ENCODE measurements at places on chromosomes 6 and 20. TPM values are rescaled to one million over a fixed set of nuclear protein-coding genes. Genes with fewer than 3 reads are reported as not detected.

DNA sequence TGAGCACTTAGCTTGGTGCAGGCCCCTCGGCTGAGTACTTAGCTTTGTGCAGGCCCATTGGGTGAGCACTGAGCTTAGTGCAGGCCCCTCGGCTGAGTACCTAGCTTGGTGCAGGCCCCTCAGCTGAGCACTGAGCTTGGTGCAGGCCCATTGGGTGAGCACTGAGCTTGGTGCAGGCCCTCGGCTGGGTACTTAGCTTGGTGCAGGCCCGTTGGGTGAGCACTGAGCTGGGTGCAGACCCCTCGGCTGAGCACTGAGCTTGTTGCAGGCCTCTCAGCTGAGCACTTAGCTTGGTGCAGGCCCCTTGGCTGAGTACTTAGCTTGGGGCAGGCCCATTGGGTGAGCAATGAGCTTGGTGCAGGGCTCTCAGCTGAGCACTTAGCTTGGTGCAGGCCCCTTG, 387.1 kb downstream of the THBS2 start:
- no peak overlapping the region for H3K27ac ChIP-seq
- peaks cover 3% of the 10 kb centered on the region for H3K4me1 ChIP-seq

Gene RNF8
- 21.0 TPM for total RNA-seq

DNA sequence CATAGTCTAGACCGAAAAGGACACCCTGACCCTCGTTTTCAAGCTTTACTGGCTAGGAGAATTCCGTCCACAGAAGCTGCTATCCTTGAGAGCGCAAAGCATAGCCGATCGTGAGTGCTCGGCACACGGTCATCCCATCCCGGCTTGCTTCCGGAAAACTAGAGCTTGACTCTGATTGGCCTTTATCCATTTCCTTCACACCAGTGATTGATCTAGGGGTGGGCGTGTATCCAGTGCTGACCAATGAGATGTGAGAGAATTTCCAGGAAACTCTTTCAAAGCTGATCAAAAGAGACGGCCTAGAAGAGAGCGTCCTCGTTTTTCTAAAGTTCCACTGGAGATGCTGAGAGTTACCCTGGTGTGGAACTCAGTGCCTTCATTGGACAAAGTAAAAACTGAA, 41.0 kb upstream of the NFATC2 start:
- no peak overlapping the region for H3K27ac ChIP-seq
- H3K4me1 ChIP-seq = no peaks in the 10 kb centered on the region
- H3K36me3 ChIP-seq = peaks cover 4% of the 10 kb centered on the region
- DNase-seq = no peak

GRCh38 chr6:43932259-43933147, 162.5 kb downstream of the VEGFA start:
- H3K4me1 ChIP-seq = peaks cover 9% of the 10 kb centered on the region
- no peak for DNase-seq
- H3K27ac ChIP-seq = no peak overlapping the region
- no peak overlapping the region for H3K4me3 ChIP-seq
- peaks cover 6% of the 10 kb centered on the region for H3K27me3 ChIP-seq

Gene CTCFL
- total RNA-seq = not detected

Gene SLC17A2
- total RNA-seq = not detected

DNA sequence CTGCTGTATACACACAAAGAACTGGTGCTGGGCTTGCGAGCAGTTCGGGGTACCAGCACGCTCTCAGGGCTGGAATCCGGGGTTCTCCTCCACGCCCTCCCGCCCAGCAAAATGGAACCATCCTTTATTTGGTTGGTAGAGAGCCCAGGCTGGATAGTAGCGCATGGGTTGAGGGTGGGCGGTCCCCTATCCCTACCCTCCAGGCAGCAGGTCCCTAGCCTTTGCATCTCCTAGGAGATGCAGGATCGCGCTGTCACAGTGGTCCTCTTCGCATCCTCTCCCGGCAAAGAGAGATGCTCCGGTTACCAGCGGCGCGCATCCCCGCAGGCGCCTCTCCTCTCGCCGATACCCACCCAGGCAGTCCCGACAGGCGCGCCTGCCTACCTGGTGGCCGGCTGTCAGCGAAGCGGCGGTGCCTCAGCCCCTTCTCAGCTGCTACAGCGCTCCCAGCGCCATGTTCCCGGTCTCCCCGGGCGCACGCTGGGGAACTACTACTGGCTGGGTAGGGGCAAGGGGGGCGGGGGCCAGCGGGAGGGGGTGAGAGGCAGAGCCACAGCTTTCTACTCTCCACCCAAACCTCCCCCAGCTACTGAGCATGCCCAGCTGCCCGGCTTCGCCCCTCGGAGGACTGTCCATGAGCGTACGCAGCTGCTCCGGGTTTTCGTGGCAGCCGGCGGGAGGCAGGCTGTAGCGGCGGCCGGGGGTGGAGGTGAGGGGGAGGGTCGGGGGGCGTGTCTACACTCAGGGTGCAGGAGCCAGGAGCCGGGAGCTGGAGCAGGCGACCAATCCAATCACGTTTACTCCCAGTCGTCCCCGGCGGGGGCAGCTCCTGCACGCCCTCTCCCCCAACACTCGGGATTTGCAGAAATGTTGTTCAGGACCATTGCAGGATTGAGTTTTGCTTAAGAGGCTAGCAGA, at the start of gene PAK5:
PAK5 (minus strand) TSS at position 699 of the 918 bp plus-strand sequence. CDS start 194,748 bp downstream, outside the sequence.
- H3K36me3 ChIP-seq = no peaks in the 10 kb centered on the region
- DNase-seq = peak; percentile 96
- H3K27me3 ChIP-seq = peaks cover 3% of the 10 kb centered on the region
- H3K27ac ChIP-seq = peak within 1 kb of the TSS; percentile 93
- H3K4me3 ChIP-seq = peak within 1 kb of the TSS; percentile 96

Gene NKAIN4
- 183 TPM for total RNA-seq

- peaks cover 3% of the 10 kb centered on the region for H3K27me3 ChIP-seq
- no peaks in the 10 kb centered on the region for H3K36me3 ChIP-seq
- no peak overlapping the region for H3K27ac ChIP-seq
- DNase-seq = no peak
These were observed 55.1 kb downstream of the ORC3 start for GRCh38 chr6:87645080-87645479.

DNA sequence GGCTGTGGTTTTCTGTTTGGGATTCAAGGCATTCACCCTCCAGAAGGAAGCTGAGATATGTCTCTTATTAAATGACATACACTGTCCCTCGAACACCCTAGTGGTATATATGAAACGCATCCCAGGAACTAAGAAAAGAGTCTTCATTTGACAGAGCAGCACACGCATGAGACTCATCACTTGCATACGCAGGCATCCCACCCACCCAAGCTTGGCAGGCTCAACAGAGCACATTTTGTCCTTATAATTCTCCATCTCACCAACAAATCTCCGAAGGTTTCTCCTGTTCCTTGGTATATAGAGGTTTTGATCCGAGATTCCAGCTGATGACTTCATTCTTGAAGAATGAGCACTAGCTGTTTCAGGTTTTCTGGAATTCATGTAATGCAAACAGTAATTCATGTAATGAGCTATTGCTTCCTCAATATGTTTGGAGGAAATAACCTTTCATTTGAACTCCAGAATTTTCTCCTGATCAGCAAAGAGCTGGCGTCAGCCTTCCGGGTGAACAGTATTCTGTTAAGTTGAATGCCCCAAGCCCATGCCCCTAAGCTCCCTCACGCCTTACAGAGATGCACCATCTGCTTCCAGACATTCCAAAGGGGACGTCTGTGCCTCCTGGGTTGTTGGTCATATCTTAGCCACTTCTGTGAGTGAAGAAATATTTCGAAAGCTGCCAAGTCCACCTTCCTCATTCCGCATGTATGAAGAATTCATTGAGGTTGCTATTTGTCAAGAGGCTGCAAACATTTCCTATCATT, 66.0 kb upstream of the CDH4 start:
- DNase-seq = no peak
- no peaks in the 10 kb centered on the region for H3K27me3 ChIP-seq
- no peak overlapping the region for H3K4me3 ChIP-seq
- no peak overlapping the region for H3K27ac ChIP-seq
- peaks cover 4% of the 10 kb centered on the region for H3K4me1 ChIP-seq
- no peaks in the 10 kb centered on the region for H3K36me3 ChIP-seq

DNA sequence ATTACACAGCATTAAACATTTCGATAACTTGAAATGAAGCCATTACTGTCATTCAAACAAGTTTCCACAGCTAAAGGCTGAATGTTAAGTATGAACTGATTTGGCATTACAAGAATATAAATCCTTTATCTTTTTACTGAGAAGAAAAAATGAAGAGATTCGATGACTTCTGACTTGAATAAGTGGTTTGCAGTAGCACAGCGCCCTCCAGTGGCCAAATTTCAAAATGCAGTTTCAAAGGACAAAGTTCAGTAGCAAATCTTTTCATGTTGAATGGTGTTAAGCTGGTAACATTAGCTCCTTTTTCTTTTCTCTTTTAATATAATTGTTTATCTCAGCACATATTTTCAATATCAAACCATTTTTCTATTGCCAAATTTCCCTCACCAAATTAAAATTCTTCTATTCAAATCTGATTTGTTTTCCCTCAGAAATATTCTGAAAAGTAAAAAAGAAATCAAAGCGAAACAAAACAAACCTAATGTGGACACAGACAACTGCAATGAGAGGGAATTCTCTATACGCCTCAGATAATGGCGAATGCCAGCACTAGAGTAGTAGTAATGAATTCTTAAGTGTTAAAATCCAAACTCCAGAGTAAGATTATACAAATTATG, 145.7 kb downstream of the BTBD9 start:
- H3K36me3 ChIP-seq = no peaks in the 10 kb centered on the region
- peaks cover 53% of the 10 kb centered on the region for H3K4me1 ChIP-seq

DNA sequence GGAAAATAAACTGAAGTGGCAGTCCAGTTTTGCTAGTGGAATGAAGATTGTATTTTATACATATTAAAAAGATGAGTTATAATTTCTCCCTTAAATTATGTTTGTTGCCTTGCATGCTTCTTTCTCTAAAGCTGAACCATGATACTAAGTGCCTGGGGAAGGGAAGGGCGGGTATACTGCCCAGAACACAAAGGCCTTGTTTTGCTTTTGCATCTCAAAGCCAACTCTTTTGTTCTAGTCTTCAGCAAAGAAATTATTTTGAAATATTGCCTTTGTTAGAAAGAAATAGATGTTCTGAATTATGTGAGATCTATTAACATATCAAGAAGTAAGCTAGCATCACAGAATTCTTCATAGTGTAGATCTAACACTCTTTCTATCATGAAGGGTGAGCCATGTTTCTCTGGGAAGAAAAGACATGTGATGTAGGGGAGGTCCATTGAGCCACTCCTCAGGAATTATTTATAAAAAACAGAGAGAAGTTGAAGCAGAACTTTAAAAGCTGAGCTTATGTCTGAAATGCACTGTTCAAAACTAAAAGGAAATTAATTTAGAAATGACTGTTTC, 108.4 kb downstream of the RIMS1 start:
- no peak for DNase-seq
- H3K27ac ChIP-seq = no peak overlapping the region
- peaks cover under 1% of the 10 kb centered on the region for H3K4me1 ChIP-seq
- H3K4me3 ChIP-seq = no peak overlapping the region
- H3K27me3 ChIP-seq = no peaks in the 10 kb centered on the region

- DNase-seq = no peak
- H3K4me1 ChIP-seq = no peaks in the 10 kb centered on the region
- H3K27me3 ChIP-seq = no peaks in the 10 kb centered on the region
- H3K4me3 ChIP-seq = no peak overlapping the region
These were observed 91.3 kb upstream of the TNFAIP3 start for GRCh38 chr6:137775720-137776119.

GRCh38 chr20:38789503-38790199, 15.8 kb upstream of the PPP1R16B start:
- DNase-seq = no peak
- no peaks in the 10 kb centered on the region for H3K4me1 ChIP-seq
- no peaks in the 10 kb centered on the region for H3K36me3 ChIP-seq

DNA sequence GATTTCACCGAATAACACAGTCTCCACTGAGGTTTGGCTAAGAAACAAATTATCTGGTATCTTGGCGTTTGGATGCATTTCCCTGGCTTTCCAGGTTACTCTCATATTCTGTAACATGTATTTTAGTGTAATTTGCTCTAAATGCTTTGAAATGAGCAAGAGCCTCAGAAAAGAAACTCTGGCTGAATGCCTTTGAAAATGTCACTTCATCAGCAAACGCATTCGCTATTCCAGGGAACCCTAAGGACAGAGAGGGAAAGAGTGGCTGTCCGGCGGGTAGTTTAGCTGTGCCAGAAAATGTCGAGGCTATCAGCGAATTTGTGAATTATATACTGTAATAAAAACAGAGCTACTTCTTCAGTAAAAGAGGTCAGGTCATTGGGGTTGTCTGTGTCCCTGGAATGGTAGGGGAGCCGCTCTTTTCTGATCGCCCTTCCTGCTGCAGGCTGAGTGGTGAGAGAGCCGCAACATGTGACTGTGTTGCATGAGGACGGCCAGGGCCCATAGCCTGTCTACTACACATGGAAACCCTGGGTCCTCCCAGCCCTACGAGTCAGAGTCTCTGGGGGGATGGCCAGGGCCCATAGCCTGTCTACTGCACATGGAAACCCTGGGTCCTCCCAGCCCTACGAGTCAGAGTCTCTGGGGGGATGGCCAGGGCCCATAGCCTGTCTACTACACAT, 57.3 kb downstream of the SMOC2 start:
- peaks cover 5% of the 10 kb centered on the region for H3K36me3 ChIP-seq
- H3K4me1 ChIP-seq = no peaks in the 10 kb centered on the region
- H3K4me3 ChIP-seq = no peak overlapping the region
- H3K27me3 ChIP-seq = peaks cover under 1% of the 10 kb centered on the region
- no peak for DNase-seq

GRCh38 chr6:19895866-19896692, 58.9 kb downstream of the ID4 start:
- no peak for DNase-seq
- no peaks in the 10 kb centered on the region for H3K27me3 ChIP-seq
- no peak overlapping the region for H3K4me3 ChIP-seq
- no peaks in the 10 kb centered on the region for H3K4me1 ChIP-seq
- no peaks in the 10 kb centered on the region for H3K36me3 ChIP-seq

GRCh38 chr6:151499551-151499950, 5.7 kb downstream of the CCDC170 start:
- H3K4me3 ChIP-seq = no peak overlapping the region
- no peak for DNase-seq
- H3K27ac ChIP-seq = no peak overlapping the region
- H3K36me3 ChIP-seq = no peaks in the 10 kb centered on the region
- peaks cover 10% of the 10 kb centered on the region for H3K27me3 ChIP-seq

DNA sequence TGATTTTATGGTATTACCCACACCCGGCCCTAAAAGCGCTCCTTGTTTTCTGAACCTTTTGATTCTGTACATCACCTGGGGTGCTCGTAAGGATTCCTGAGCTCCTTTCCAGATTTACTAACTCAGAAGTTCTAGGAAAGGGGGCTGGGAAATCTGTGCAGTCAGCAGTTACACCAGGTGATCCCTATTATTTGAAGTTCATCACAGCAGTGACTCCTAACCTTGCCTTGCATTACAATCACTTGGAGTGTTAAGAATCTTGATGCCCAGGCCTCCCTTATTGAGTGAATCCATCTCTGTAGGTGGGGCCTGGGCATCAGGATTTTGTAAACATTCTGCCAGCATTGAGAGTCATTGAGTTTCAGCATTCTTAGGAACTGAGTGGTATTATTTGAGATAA, 44.7 kb downstream of the BMP6 start:
- DNase-seq = no peak
- H3K27me3 ChIP-seq = no peaks in the 10 kb centered on the region
- H3K4me1 ChIP-seq = peaks cover 2% of the 10 kb centered on the region
- H3K4me3 ChIP-seq = no peak overlapping the region

GRCh38 chr20:58246346-58246745, 17.9 kb upstream of the ANKRD60 start:
- H3K27me3 ChIP-seq = no peaks in the 10 kb centered on the region
- no peaks in the 10 kb centered on the region for H3K4me1 ChIP-seq
- H3K4me3 ChIP-seq = no peak overlapping the region
- H3K27ac ChIP-seq = no peak overlapping the region
- no peaks in the 10 kb centered on the region for H3K36me3 ChIP-seq

Gene R3HDML
- total RNA-seq = not detected

GRCh38 chr6:138467901-138468300, 31.4 kb downstream of the NHSL1 start:
- H3K27me3 ChIP-seq = no peaks in the 10 kb centered on the region
- no peak overlapping the region for H3K27ac ChIP-seq
- peaks cover 9% of the 10 kb centered on the region for H3K4me1 ChIP-seq
- no peak overlapping the region for H3K4me3 ChIP-seq
